ENCODE measurements at places on chromosomes 5 and 9. TPM values are rescaled to one million over a fixed set of nuclear protein-coding genes. Genes with fewer than 3 reads are reported as not detected.

DNA sequence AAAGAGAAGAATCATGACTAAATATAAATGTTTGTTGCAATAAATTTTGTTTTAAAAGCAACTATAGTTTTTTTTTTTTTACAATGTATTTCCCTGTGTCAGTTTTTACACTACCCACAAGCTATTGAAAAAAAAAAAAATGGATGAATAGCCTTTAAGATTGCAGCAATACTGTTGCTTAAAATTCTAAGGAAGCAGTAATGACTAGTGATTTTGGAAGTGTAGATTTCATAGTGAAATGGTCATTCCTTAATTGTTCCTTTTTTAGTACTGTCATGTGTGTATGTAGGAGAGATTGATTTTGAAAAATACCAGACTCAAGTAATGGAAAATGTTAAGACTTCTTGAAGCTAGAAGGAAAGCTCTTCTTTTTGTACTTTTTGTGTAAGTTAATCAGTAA, 53.1 kb downstream of the NDUFS4 start:
- no peak for DNase-seq
- no peaks in the 10 kb centered on the region for H3K36me3 ChIP-seq
- no peak overlapping the region for H3K27ac ChIP-seq
- H3K27me3 ChIP-seq = no peaks in the 10 kb centered on the region

DNA sequence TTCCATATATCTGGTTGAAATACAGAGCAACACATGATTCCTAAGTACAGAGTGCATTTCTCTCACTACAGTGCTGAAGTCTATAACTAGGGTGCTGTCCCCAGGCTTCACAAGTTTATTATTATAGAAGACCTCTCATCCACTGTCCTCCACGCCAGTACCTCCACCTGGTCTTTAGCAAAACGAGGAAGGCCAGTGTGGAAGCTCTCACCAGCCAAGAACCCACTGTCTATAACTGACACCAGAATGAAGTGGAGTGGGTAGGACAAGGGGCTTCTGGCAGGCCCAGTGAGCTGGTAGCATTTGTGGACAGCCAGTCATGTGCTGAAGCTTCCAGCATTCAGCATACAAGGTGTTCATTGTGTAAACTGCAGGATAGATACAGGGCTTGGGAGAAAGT, 430.7 kb downstream of the GADD45G start:
- H3K27me3 ChIP-seq = no peaks in the 10 kb centered on the region
- DNase-seq = no peak
- peaks cover 2% of the 10 kb centered on the region for H3K4me1 ChIP-seq
- H3K27ac ChIP-seq = no peak overlapping the region

DNA sequence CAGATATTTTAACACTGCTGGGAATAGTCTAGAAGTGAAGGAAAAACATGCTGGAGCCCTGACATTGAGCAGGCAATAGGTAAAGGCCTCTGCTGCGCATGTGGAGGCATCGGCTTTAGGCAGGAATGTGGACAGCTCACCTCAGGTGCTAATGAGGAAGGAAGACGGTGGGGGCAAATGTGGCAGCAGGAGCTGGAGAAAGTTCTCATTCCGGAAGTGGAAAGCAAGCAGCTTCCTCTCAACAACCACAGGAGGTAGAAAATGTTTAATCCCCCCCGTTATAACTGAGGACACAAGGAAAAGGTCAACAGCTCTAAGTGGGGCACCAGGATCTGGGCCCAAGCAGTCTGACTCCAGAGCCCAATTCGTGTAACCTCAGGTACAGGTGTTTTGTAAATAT, 7.6 kb upstream of the RPS14 start:
- peaks cover 7% of the 10 kb centered on the region for H3K4me1 ChIP-seq
- H3K27me3 ChIP-seq = no peaks in the 10 kb centered on the region
- no peak for DNase-seq
- no peaks in the 10 kb centered on the region for H3K36me3 ChIP-seq

GRCh38 chr5:80348171-80348570, 28.4 kb downstream of the SPZ1 start:
- no peak overlapping the region for H3K27ac ChIP-seq
- no peaks in the 10 kb centered on the region for H3K36me3 ChIP-seq
- no peaks in the 10 kb centered on the region for H3K4me1 ChIP-seq
- no peak for DNase-seq
- no peaks in the 10 kb centered on the region for H3K27me3 ChIP-seq

Gene EQTN
- polyA plus RNA-seq = 0.21 TPM

Gene CDH6
- polyA plus RNA-seq = not detected

Gene SKIC3
- 37.1 TPM for polyA plus RNA-seq

Gene HDHD3
- polyA plus RNA-seq = 16.5 TPM
